ENCODE measurements at places on chromosomes 5 and 9. TPM values are rescaled to one million over a fixed set of nuclear protein-coding genes. Genes with fewer than 3 reads are reported as not detected.

Gene HAVCR1
- not detected for total RNA-seq

Gene NOXA1
- 0.18 TPM for total RNA-seq

Gene SET
- 459 TPM for total RNA-seq

Gene ZDHHC11B
- not detected for total RNA-seq

Gene CDKN2A
- total RNA-seq, result 27.9 TPM

Gene PLAC8L1
- 0.59 TPM for total RNA-seq

Gene CDH6
- 82.3 TPM for total RNA-seq

Gene ARID3C
- not detected for total RNA-seq

Data from smooth muscle cell of the umbilical artery (primary cell).